Heart right ventricle (tissue), 16 donors: ENCODE measurements at places on chromosomes 3 and 15. TPM values are rescaled to one million over a fixed set of nuclear protein-coding genes. Genes with fewer than 3 reads are reported as not detected.

Gene RLBP1
- polyA plus RNA-seq = not detected

Gene SLC6A20
- polyA plus RNA-seq = not detected

Gene SLC22A13
- 0.03 TPM for polyA plus RNA-seq

Gene FILIP1L
- 15.9 TPM for polyA plus RNA-seq

Gene SHC4
- 2.6 TPM for polyA plus RNA-seq

Gene ONECUT1
- polyA plus RNA-seq = not detected

Gene UBA7
- polyA plus RNA-seq = 12.0 TPM

GRCh38 chr3:153165261-153165681, 3.2 kb downstream of the RAP2B start:
- DNase-seq = no peak

DNA sequence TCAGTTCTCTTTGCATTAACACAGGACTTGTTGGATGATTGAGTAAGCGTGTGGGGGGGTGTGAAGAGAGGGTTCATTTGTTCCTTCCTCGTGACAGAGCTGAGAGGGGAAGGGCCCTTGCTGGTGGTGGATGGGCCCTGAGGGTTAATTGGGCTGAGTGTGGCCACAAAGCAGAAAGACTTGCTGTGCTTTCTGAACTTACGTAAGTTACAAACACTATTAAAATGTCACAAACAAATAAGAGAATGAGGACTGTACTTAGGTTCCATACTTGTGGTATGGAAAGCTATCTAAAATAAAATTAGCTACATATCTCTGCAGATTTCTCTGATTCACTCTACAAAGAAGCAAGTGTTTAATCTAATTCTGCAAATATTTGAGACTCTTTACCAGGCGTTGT, 231.3 kb downstream of the LPP start:
- no peak for DNase-seq

- DNase-seq = no peak
Measured at GRCh38 chr15:64843991-64844390, 2.3 kb downstream of the PLEKHO2 start.

DNA sequence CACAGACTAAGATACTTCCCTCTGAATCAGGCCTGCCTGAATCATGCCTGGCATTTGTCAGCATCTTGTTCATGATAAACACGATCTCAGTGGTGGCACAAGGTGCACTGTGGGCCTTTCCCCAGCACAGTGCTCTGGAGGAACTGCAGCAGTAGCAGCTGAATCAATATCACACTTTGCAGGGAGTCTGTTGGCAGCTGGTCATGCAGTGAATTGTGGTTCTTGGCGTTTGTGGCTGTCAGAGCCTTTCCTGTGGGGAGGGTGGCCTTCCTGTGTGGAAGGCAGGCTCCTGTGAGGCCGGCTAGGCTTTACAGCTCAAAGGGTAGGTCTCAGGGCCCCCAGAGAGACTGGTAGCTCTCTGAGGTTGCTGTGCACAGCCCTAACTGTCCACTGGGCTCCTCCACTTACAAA, 54.4 kb upstream of the TLE3 start:
- DNase-seq = no peak

GRCh38 chr3:39208463-39209055, 16.2 kb upstream of the XIRP1 start:
- DNase-seq = peak; percentile 44

- DNase-seq = peak; percentile 23
Measured at GRCh38 chr3:187694801-187695200, 7.6 kb downstream of the RTP2 start.

DNA sequence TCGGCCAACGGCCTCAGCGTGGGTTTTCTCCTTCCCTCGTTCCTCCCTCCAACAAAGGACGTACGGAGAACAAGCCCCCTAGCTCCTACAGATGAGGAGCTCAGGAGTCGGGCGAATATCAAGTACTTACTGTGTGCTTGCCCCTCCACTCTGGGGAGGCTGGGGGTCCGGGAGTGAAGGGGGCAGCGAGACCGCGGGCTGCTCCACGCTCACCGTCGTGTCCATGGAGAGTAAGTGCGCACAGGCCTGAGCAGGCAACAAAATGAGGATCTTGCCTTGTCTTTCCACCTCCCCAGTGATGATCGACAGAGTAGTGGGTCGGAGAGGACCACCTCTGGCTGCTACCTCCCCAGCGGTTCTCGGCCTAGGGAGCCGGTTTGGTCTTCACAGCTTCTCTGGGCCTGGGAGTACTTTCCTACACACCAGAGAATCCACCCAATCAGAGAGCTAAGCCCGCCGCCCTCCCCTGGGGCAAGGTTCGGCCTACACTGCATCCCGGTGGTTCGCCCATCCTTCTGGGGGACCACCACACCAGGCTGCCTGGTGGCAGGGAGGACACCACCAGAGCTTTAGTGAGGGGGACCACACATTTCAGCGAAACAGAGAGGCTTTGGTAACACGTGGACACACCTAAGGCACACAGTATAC, 603 bp upstream of the TRANK1 start:
- no peak for DNase-seq

DNA sequence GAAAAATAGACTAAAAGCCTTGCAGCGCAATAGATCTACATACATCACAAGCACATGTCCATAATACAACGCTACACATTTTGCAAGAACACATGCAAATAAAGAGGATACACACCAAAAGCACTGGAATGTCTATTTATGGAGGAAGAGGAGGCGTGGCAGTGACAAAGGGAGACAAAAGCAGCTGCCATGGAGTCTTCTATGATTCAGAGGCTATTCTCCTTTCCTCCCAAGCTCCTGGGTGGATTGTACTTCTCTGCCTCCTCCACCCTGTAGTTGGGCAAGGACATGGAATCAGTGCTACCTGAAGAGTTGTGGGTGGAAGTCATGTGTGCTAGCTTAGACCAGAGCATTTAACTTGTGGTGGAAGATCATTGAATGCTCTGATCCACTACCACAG, 57.9 kb upstream of the ABHD2 start:
- no peak for DNase-seq

DNA sequence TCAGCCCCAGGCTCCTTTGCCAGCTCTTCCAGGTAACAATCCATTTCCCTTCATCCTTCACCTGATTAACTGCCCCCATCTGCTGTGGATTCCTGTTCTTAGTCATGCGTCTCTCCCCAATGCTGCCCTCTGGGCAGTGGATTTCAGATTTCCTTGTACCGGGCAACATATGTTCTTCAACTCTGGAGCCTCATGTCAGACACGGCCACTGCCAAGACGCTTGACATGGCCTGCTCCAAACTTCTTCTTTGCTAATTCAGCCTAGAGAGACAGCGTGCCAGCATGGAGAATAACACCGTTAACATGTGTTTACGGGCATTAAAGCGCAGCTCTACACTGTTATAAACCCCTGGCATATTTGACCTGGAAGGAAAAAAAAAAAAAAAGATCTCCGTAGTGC, 1035.1 kb upstream of the NR2F2 start:
- no peak for DNase-seq

DNA sequence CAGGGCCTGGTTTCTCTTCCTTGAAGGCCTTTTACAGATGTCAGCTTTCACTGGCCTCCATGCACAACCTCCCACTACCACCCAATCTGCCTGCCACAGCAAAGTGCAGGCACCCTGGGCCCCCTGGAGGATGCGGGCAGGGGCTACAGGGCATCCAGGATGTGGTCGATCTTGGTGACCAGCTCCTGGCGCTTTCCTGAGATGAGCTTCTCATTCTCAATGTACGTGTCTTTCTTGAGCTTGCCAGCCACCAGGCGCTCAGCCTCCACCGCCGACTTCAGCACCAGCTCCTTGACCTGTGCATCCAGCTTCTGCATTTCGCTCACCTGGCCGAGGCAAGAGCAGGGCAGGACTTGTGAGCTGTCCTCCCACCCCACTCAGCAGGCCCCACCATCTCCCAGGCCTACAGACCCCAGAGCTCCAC, 30.3 kb downstream of the RPN1 start:
- no peak for DNase-seq

GRCh38 chr3:176937994-176938393, 259.3 kb downstream of the TBL1XR1 start:
- DNase-seq = no peak

DNA sequence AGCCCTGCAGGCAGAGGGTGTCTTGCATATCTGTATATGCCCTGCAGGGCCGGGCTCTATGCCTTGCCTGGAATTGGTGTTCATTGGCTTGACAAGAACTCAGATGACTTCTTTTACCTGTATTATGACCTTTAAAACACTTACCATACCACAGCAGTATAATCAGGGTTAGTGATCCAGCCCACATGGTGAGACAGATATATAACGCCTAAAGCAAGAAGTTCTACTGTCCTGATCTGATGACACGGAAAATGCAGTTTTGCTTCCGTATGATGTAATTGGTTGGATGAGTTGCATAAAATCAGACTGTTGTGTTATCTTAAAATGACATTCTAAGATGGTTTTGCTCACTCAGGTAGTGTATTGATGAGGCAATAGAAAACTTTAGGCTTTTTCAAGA, 9.4 kb downstream of the CCDC174 start:
- DNase-seq = no peak

- DNase-seq = no peak
Measured at GRCh38 chr3:135033737-135034136, 238.7 kb downstream of the EPHB1 start.

GRCh38 chr3:8994226-8994625, 31.0 kb upstream of the RAD18 start:
- DNase-seq = no peak

GRCh38 chr15:55407498-55408011, 604 bp downstream of the CCPG1 start:
- DNase-seq = no peak

DNA sequence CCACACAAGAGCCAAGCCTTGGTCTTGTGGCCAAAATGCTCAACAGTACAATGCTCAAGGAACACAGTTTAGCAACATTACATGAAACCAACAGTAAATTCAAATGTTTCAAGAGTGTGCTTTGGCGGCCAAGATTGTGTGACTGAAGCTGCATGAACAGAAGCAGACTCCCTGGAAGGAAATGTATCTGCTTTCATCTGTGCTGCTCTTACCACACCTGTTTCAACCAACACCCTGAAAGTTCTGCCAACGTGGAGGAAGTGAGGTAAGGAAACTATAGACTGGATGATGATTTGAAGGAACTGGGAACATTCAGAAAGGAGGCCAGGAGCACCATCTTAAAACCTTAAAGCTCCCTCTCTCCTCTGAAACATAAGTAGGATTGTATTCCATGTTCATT, 55.7 kb downstream of the MB21D2 start:
- DNase-seq = no peak

- no peak for DNase-seq
Measured at GRCh38 chr15:29130476-29130875, 139.1 kb downstream of the NSMCE3 start.
